ENCODE measurements at places on chromosomes 6 and 20. TPM values are rescaled to one million over a fixed set of nuclear protein-coding genes. Genes with fewer than 3 reads are reported as not detected.

DNA sequence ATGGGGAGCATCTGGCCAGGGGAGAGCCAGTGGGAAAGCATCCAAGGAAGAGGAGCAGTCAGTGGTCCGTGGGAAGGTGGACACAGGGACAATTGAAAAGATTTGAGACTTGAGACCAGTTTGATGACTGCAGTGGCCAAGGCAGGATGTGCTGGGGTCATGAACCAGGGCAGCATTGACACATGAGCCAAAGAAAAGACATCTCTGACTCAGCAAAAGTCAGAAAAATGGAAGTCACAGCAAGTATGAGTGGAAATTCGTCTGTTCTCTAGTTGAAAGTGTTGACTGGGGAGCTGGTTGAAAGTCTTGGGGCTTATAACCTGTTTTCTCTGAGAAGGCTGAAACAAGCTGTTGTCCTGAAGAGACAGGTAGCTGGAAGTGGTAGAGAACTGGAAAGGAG, 31.3 kb downstream of the RAB22A start:
- H3K4me1 ChIP-seq, result peaks cover 5% of the 10 kb centered on the region
- no peak overlapping the region for H3K27ac ChIP-seq
- no peak overlapping the region for H3K4me3 ChIP-seq
- no peaks in the 10 kb centered on the region for H3K27me3 ChIP-seq
- peaks cover 18% of the 10 kb centered on the region for H3K36me3 ChIP-seq

GRCh38 chr6:106974999-106975737, 639 bp upstream of the CD24 start:
- peak; percentile 85 for DNase-seq
- H3K4me1 ChIP-seq, result peaks cover 26% of the 10 kb centered on the region
- H3K36me3 ChIP-seq, result peaks cover 23% of the 10 kb centered on the region

DNA sequence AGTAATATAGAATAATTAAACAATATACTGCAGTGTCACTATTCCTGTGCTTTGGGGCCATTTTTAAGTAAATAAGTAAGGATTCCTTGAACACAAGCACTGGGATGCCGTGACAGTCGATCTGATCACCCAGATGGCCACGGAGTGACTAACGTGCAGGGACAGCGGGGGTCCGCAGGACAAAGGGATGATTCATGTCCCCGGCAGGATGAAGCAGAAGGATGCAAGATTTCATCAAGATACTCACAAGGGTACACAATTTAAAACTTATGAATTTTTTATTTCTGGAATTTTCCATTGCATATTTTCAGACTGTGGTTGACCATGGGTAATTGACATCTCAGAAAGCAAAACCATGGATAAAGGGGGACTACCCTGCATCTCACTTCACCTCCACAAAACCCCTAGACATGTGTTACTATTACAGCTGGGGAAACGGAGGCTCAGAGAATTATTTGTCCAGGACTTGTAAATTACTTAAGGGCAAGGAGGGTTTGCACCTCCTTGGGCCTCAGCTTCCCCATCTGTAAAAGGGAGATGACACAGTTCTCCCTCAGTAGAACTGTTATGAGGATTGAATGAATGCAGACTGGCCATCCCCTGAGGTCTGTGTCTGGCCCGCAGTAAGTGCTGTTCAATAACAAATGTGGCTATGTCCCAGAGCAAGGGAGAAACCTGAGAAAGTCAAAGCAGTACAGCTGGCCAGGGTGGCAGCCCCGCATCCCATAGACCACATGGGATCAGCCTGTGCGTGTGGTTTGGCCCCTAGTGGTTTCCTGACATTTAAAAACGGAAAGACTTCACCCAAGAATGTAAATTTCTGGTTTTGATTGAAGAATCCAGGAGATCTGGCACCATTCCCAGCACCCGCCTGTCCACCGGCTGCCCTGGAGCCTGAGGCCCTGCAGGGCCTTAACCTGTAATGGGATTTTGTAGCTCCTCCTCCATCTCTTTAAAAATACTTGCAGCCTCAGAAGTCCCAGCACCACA, 235.5 kb downstream of the BMP7 start:
- no peak for DNase-seq
- peaks cover 61% of the 10 kb centered on the region for H3K4me1 ChIP-seq
- H3K27me3 ChIP-seq, result peaks cover 13% of the 10 kb centered on the region
- no peaks in the 10 kb centered on the region for H3K36me3 ChIP-seq
- peak overlapping the region; percentile 26 for H3K4me3 ChIP-seq

- H3K27me3 ChIP-seq, result peaks cover 12% of the 10 kb centered on the region
- H3K4me1 ChIP-seq, result peaks cover 11% of the 10 kb centered on the region
- peak overlapping the region; percentile 24 for H3K4me3 ChIP-seq
- H3K36me3 ChIP-seq, result no peaks in the 10 kb centered on the region
Measured at GRCh38 chr6:43891072-43891870, 121.3 kb downstream of the VEGFA start.

GRCh38 chr6:104686550-104687175, 173.1 kb downstream of the HACE1 start:
- no peak for DNase-seq
- peaks cover 11% of the 10 kb centered on the region for H3K27me3 ChIP-seq
- H3K4me3 ChIP-seq, result peak overlapping the region; percentile 52
- H3K36me3 ChIP-seq, result no peaks in the 10 kb centered on the region
- H3K4me1 ChIP-seq, result peaks cover 51% of the 10 kb centered on the region

The C6orf52 gene
- total RNA-seq, result 3.7 TPM
